Activated CD8-positive, alpha-beta T cell treated with anti-CD3 and anti-CD28 coated beads, Interleukin-2, amount 10 ng/mL, durations not matched to agents 7 days and 5 days (primary cell): ENCODE measurements at places on chromosomes 16 and 17. TPM values are rescaled to one million over a fixed set of nuclear protein-coding genes. Genes with fewer than 3 reads are reported as not detected.
A peak's percentile ranks its signal among the peaks of the same experiment; 100 is the strongest.

- DNase-seq: no peak
Observed at GRCh38 chr17:2435862-2436261, 35.0 kb upstream of the MNT start.

GRCh38 chr17:81957691-81958432 is 3.1 kb downstream of the NOTUM start:
- DNase-seq: no peak

- no peak for DNase-seq
Observed at GRCh38 chr17:39402890-39403605, 1.6 kb upstream of the FBXL20 start.

DNA sequence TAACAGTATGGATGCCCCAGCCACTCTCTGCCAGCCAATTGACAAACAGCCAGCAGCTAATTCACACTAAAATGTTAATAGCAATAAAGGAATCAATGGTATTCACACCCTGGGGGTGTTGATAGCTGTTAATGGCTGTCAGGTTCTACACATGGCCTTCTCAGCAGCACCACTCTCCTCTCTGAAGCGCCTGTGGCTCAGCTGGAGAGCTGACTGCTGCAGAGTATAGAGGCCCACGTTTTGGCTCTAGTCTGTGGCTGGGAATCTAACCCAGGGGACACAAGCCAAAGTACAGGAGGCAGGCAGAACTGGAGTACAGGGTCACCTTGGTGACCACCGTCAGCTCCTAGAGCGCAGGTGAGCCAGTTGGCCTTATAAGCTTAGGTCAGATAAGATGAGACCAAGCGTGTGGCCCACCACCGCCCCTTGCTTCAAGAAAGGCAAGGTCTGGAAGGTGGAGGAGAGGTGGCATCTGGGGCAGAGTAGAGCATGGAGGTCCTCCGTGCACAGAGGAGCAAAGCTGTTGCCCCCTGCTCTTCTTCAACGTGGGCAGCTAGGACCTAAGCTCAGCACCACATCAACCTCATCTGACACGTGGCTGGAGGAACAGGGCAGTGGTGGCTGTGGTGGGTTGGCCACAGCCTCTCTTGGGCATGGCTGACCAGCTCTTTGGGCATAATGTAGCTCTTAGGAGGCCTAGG is 25.4 kb downstream of the CCR7 start:
- DNase-seq: no peak

- DNase-seq: peak; percentile 95
Observed at GRCh38 chr16:56988948-56989945, at the start of gene NLRC5. NLRC5 (plus strand) TSS chr16:56989557; CDS start chr16:57020713, 31,156 bp downstream.

- no peak for DNase-seq
Observed at GRCh38 chr17:15256689-15257088, 8.4 kb downstream of the PMP22 start.

Gene NPIPB9
- total RNA-seq: 3.7 TPM
